Gastrocnemius medialis (tissue), 4 donors: ENCODE measurements at places on chromosomes 13 and 19. TPM values are rescaled to one million over a fixed set of nuclear protein-coding genes. Genes with fewer than 3 reads are reported as not detected.

ICAM1 gene
- 6.1 TPM for total RNA-seq

ZNF835 gene
- 2.4 TPM for total RNA-seq

BBC3 gene
- 3.8 TPM for total RNA-seq

TEX26 gene
- not detected for total RNA-seq

FOXA3 gene
- total RNA-seq = not detected

DNA sequence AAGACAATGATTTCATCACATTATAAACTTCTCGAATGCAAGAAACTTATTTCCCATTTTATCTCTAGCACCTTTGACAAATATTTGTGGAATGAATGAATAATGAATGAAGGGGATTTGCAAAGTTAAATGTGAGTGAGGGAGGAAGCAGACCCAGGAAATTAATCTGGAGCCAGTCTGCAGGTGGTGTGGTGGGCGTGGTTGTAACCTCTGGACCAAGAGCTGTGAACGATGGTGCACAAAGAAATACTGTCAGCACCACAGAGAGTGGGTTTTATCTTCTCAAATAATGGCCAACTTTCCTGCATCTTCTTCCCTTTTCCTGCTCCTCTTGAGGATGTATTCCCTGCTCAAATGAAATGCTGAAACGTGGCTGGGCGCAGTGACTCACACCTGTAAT lies 11.0 kb upstream of the ZNF792 start:
- H3K4me3 ChIP-seq = no peak overlapping the region
- H3K27me3 ChIP-seq = no peaks in the 10 kb centered on the region
- H3K36me3 ChIP-seq = no peaks in the 10 kb centered on the region
- no peak overlapping the region for H3K27ac ChIP-seq

DNA sequence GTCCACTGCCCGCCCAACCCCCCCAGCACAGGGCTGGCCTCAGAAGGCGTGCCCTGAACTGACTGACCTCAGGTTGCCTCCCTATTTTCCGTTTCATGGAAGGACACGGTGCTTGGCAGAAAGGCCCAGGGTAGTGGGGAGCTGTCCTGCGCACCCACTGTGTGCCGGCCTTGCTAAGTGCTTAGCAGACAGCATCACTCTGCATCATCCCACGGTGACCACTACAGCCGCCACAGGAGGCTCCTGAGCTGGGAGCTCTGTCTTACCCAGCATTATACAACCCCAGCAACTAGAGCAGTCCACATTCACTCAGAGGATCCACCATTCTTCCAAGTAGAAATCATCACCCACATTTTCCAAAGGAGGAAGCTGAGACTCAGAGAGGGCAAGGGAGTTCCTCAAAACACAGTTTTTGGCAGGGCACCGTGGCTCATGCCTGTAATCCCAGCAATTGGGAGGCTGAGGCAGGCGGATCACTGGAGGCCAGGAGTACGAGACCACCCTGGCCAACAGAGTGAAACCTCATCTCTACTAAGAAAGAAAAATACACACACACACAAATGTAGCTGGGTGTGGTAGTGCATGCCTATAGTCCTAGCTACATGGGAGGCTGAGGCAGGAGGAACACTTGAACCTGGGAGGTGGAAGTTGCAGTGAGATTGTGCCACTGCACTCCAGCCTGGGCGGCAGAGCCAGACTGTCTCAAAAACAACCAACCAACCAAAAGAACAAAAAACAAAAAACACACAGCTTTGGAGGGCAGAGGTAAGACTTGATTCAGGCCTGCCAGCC lies 1.6 kb downstream of the SBK2 start:
- DNase-seq = no peak
- H3K27me3 ChIP-seq = no peaks in the 10 kb centered on the region
- peaks cover 4% of the 10 kb centered on the region for H3K4me1 ChIP-seq
- no peak overlapping the region for H3K4me3 ChIP-seq
- H3K36me3 ChIP-seq = no peaks in the 10 kb centered on the region

GRCh38 chr19:29188289-29189032 lies 24.5 kb downstream of the UQCRFS1 start:
- H3K36me3 ChIP-seq = no peaks in the 10 kb centered on the region
- no peak overlapping the region for H3K27ac ChIP-seq
- H3K4me1 ChIP-seq = no peaks in the 10 kb centered on the region
- no peaks in the 10 kb centered on the region for H3K27me3 ChIP-seq
- peak; percentile 42 for DNase-seq

DNA sequence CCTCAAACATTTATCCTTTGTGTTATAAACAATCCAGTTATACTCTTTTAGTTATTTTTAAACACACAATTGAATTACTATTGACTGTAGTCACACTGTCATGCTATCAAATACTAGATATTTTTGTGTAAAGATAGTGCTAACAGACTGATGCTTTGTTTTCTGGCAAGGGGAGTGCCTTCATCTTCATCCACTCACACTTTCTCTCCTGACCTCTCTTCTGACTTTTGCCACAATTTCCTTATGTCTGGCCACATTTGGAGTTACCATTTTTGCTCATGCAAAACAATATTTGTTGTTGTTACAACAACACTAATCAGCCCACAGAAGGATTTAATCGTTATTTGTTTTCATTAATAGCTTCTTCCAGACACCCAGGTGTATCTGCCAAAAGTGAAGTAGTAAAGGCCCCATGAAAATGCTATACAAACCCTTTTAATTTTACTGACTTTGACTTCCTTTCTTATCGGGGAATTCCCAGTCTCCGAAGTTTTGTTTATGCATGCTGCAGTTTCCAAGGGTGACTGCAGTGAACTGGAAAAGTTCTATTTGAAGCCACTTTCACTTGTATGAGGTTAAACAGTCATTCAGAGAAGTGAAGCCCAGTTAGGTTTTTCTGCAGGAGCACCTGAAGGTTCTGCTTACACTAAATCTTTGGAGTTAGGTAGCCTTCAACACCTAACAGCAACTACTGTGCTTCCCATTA lies 66.1 kb upstream of the FRY start:
- no peaks in the 10 kb centered on the region for H3K36me3 ChIP-seq
- DNase-seq = no peak
- no peaks in the 10 kb centered on the region for H3K4me1 ChIP-seq
- no peak overlapping the region for H3K27ac ChIP-seq

DNA sequence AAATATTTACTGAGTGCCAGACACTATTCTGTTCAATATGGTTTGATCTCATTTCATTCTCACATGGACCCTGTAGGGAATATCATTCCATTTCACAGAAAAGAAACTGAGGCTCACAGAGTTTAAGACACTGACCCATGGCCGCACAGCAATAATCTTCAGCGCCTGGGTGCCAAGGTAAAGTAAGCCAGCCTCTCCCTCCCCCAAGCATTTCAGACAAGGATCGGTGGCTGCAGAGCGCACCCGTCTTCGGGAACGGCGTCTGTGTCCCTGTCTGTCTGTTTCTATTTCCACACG lies 4.3 kb upstream of the PDE4A start:
- no peak for DNase-seq
- H3K4me3 ChIP-seq = peak overlapping the region; percentile 74
- H3K36me3 ChIP-seq = no peaks in the 10 kb centered on the region
- peaks cover 25% of the 10 kb centered on the region for H3K4me1 ChIP-seq
- H3K27ac ChIP-seq = peak overlapping the region; percentile 84

- no peaks in the 10 kb centered on the region for H3K27me3 ChIP-seq
- no peaks in the 10 kb centered on the region for H3K36me3 ChIP-seq
- DNase-seq = no peak
Measured at GRCh38 chr13:44051918-44052675, 172.4 kb downstream of the LACC1 start.

DNA sequence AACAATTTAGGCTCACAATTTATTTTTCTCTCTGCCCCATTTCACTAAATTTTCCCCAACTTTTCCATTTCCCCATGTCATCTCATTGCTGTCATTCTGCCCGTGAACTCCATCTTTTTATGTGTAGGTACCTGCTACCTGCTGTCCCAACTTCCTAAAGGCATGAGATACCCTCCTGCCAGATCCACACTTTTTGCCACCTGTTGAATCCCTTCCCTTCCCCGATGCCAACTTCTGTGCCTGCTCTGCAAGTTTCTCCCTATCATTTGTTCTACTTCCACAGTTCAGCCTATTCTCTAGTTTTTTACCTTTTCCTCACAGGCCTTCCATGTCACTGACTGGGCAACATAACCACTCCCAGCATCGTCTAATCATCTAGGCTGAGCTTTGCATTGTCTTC lies 607.5 kb upstream of the KLF12 start:
- no peak overlapping the region for H3K27ac ChIP-seq
- H3K4me3 ChIP-seq = no peak overlapping the region
- no peaks in the 10 kb centered on the region for H3K4me1 ChIP-seq
- DNase-seq = no peak
- H3K36me3 ChIP-seq = no peaks in the 10 kb centered on the region
- H3K27me3 ChIP-seq = no peaks in the 10 kb centered on the region

DNA sequence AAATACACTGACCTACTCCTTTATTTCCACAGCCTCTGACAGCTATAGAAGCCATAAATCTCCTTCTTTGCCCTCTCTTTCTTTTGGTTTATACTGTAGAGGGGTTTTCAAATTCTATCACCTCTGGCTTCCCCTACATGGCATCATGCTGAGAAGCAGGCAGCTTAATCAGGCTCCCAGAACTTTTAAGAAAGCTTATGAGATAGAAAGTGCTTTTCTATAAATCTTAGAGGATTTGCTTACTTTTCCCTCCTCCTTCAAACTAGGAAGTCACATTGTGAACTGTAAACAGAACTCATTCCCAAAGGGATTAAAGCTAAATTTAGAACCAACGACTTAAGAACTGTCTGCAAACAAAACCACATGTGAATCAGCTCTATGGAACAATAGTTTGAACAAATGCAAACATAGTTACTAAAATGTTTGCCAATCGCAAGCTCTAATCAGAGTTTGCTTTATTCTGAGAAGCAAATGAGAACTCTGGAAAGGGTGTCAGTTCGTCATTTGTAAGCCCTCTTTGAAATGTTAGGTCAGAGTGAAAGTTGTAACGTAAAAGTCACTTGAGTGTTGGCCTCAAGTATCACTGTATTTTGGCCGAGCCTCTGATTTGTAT lies 344.1 kb downstream of the RFC3 start:
- H3K27me3 ChIP-seq = no peaks in the 10 kb centered on the region
- no peak overlapping the region for H3K4me3 ChIP-seq
- no peaks in the 10 kb centered on the region for H3K36me3 ChIP-seq

DNA sequence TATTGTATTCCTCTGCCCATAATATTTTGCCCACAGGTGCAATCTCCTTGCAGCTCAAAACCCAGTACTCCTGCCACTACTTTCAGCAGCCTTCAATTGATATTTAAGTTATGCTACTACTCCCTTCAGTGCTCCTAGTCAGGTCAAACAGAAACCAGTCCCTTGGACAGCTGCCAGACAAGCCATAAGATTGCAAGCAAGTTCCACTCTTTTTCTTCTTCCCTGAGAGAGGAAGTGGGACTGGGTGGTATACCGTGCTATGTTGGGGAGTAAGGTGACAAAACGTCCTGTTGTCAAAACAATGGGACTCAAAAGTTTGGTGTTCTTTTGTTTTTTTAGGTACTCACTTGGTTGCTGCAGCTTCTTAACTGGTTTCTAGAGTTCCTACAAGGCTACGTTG lies 63.1 kb upstream of the FRY start:
- no peaks in the 10 kb centered on the region for H3K4me1 ChIP-seq
- DNase-seq = no peak
- H3K27ac ChIP-seq = no peak overlapping the region
- no peak overlapping the region for H3K4me3 ChIP-seq
- H3K36me3 ChIP-seq = no peaks in the 10 kb centered on the region
- H3K27me3 ChIP-seq = no peaks in the 10 kb centered on the region

- no peak for DNase-seq
- no peaks in the 10 kb centered on the region for H3K4me1 ChIP-seq
- H3K4me3 ChIP-seq = no peak overlapping the region
Measured at GRCh38 chr13:35926859-35927530, 204.2 kb downstream of the DCLK1 start.

DNA sequence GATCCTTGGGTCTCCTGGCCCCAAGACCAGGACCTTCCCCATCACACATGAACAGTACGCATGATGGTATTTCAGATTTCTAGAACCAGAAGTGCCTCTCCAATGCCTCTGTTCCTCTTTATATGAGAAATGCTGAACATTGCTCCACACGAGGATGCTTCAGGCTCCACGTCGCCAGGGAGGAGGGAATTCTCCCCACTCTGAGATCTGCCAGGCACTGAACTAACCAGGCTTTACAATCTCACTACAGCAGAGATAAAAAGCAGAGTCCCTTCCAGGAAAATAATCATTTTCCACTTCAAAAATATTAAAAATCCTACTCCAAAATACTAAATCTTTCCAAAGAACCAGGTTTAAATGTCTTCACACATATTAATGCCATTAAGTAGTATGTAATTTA lies 10.4 kb downstream of the DOCK9 start:
- H3K27ac ChIP-seq = no peak overlapping the region
- H3K36me3 ChIP-seq = no peaks in the 10 kb centered on the region
- no peak for DNase-seq
- H3K4me1 ChIP-seq = peaks cover 13% of the 10 kb centered on the region

GRCh38 chr19:38719761-38720558 lies 24.3 kb downstream of the CAPN12 start:
- DNase-seq = no peak
- H3K27me3 ChIP-seq = no peaks in the 10 kb centered on the region
- peaks cover 19% of the 10 kb centered on the region for H3K4me1 ChIP-seq
- peak overlapping the region; percentile 56 for H3K27ac ChIP-seq

GRCh38 chr13:53110181-53110580 lies 81.6 kb downstream of the OLFM4 start:
- no peak for DNase-seq
- H3K4me3 ChIP-seq = no peak overlapping the region
- H3K36me3 ChIP-seq = no peaks in the 10 kb centered on the region

- H3K36me3 ChIP-seq = no peaks in the 10 kb centered on the region
- no peak overlapping the region for H3K27ac ChIP-seq
- H3K27me3 ChIP-seq = no peaks in the 10 kb centered on the region
- no peak for DNase-seq
- H3K4me1 ChIP-seq = no peaks in the 10 kb centered on the region
Measured at GRCh38 chr13:101868585-101869469, 416.4 kb downstream of the ITGBL1 start.

GRCh38 chr19:39426170-39426569 lies 9.6 kb downstream of the RPS16 start:
- H3K27ac ChIP-seq = no peak overlapping the region
- H3K36me3 ChIP-seq = no peaks in the 10 kb centered on the region
- H3K4me1 ChIP-seq = peaks cover 11% of the 10 kb centered on the region
- H3K27me3 ChIP-seq = no peaks in the 10 kb centered on the region
- no peak for DNase-seq
- H3K4me3 ChIP-seq = no peak overlapping the region

DNA sequence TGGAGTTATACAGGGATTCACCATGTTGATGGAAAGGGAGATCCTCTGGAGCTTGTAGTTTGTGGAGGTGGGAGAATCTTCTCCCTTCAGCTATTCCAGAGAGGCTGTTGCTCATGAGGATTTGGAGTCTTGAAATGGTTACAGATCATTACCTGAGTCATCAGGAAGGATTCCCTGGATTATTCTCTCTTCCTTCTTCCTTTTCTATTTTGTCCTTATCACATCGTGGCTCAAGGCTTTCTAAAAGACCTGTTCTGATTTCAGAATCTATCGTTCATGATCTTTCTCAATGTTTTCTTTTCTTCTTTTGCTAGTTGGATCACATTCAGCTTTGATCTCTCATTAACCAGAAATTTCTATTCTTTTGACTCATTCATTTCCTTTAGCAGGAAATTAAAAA lies 196.0 kb downstream of the KLF5 start:
- H3K4me3 ChIP-seq = no peak overlapping the region
- no peaks in the 10 kb centered on the region for H3K27me3 ChIP-seq
- H3K4me1 ChIP-seq = no peaks in the 10 kb centered on the region
- H3K36me3 ChIP-seq = no peaks in the 10 kb centered on the region

GRCh38 chr13:74747186-74747955 lies 613.2 kb upstream of the KLF12 start:
- no peak for DNase-seq
- no peaks in the 10 kb centered on the region for H3K27me3 ChIP-seq
- no peaks in the 10 kb centered on the region for H3K4me1 ChIP-seq
- no peaks in the 10 kb centered on the region for H3K36me3 ChIP-seq

- H3K4me1 ChIP-seq = no peaks in the 10 kb centered on the region
- H3K36me3 ChIP-seq = no peaks in the 10 kb centered on the region
- H3K27me3 ChIP-seq = no peaks in the 10 kb centered on the region
- no peak overlapping the region for H3K4me3 ChIP-seq
Measured at GRCh38 chr19:51090471-51090870, 7.8 kb upstream of the KLK14 start.
